ENCODE measurements at places on chromosomes 5 and 9.

GRCh38 chr9:132487351-132487791 is 77.4 kb downstream of the CFAP77 start:
- DNase-seq, result no peak

DNA sequence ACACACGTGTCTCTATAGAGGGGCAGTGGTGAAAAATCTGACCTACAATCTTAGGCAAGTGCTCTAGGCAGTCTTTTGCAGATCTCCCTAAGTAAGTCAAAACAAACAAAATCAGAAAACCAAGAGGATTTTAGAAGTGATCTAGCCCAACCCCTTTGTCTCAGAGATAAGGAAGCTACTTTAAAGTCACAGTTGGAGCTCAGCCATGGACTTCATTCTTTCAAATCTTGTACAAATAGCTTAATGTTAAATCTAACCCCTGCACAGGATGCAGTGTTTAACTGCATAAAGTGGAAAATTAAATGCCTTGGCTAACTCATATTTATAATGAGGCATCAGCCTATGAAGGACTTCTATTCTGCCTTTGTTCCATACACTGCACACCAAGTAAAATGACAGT is 135.1 kb upstream of the RFX3 start:
- DNase-seq, result no peak

DNA sequence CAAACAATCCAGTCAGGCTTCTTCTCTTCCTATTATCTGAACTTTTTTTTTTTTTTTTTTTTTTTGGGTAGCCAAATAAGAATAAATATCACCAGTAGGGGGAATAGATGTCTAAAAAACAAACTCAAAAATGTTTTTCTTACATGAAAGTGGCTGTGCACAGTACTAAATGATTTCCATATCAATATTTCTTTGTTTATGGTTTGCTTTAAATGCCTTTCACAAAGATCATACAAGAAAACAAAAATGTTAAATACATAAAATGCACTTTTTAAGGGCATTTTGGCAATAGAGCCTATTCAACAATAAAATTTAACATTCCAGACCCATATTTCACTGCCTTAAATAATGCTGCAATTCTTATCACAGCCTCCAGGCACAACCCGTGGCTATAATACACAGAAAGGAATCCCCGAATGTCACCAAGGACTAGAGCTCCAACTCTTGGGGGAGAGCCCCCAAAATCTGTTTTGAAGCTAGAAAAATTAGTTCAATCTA is 91.1 kb upstream of the TBCA start:
- no peak for DNase-seq

DNA sequence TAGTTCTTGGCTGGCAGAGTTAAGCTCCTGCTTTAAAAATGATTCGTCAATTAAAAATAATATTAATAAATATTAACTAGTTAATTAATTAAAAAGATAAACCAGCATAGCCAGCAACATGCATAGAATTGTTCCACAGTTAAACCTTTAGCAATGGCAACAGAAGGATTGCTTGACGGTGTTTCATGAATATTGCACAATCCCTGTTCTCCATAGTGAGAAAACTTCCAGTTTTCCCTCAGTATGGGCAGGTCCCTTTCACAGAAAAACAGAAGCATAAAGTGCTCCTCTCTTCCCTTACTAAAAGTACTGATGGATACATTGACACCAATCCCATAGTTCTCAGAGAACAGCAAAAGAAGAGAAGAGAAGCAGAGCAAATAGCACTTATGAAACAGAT is 71.4 kb upstream of the CAST start:
- no peak for DNase-seq

- no peak for DNase-seq
These were observed 16.6 kb upstream of the PSMD5 start for GRCh38 chr9:120859361-120859760.

Data from stimulated activated CD8-positive, alpha-beta memory T cell treated with anti-CD3 and anti-CD28 coated beads, Interleukin-12 subunit alpha, Interleukin-12 subunit beta, amount 100 ng/mL, for 4 hours (primary cell).